ENCODE measurements at places on chromosomes 4 and X. TPM values are rescaled to one million over a fixed set of nuclear protein-coding genes. Genes with fewer than 3 reads are reported as not detected.
A peak's percentile ranks its signal among the peaks of the same experiment; 100 is the strongest.

- DNase-seq: no peak
- H3K27ac ChIP-seq: no peak overlapping the region
- H3K4me3 ChIP-seq: no peak overlapping the region
- no peaks in the 10 kb centered on the region for H3K4me1 ChIP-seq
- no peaks in the 10 kb centered on the region for H3K27me3 ChIP-seq
- no peaks in the 10 kb centered on the region for H3K36me3 ChIP-seq
These were observed 171.7 kb downstream of the PDGFRA start for GRCh38 chr4:54400802-54401201.

DNA sequence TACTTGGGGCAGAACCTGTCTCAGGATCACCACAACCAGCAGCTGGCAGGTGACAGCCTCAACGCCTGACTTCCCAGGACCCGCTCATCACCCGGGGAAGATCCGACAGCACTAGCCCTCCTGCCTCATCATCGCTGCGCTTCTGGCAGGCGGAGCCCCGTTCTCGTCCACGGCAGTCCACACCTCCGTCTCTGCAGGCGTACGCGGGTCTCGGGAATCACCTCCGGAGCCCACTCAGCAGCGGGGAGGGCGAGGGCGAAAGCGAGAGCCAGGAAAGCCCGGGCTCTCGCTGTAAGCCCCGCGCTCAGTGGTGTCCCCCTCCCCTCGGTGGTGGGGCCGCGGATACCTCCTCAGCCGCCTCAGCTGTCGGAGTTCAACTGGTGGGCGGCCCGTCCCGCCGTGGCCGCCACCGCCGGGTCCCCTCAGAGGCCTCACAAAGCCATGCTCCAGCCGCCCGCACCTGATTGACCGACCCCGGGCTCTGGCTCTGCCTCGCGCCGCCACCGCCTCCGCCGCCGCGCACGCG, 518 bp upstream of the CNKSR2 start:
- no peaks in the 10 kb centered on the region for H3K4me1 ChIP-seq

GRCh38 chr4:87557348-87557747, 28.2 kb upstream of the SPARCL1 start:
- no peaks in the 10 kb centered on the region for H3K27me3 ChIP-seq
- no peak overlapping the region for H3K27ac ChIP-seq
- no peak overlapping the region for H3K4me3 ChIP-seq
- H3K4me1 ChIP-seq: peaks cover 2% of the 10 kb centered on the region

GRCh38 chr4:113142351-113142750, 92.9 kb downstream of the ANK2 start:
- no peak overlapping the region for H3K4me3 ChIP-seq
- DNase-seq: no peak
- H3K27me3 ChIP-seq: no peaks in the 10 kb centered on the region

DNA sequence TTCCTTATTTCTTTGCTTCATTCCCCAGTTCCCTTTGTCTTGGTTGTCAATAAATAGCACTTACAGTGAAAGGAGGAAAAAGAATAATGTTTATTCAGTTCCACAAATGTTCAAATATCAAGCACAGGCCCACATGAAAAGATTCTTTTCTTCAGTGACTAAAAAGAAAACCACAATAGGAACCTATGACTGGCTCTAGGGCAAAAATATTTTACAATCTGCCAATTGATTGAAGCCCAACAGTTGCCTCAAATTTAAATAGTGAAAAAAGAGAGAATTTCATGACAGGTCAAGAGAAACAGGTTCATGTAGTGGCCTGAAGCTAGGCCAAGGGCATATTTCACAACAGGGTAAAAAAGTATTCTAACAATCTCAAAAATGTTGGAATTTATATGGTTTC, 553.8 kb downstream of the CENPC start:
- H3K4me3 ChIP-seq: no peak overlapping the region
- no peaks in the 10 kb centered on the region for H3K27me3 ChIP-seq
- no peak overlapping the region for H3K27ac ChIP-seq
- DNase-seq: no peak
- no peaks in the 10 kb centered on the region for H3K36me3 ChIP-seq

DNA sequence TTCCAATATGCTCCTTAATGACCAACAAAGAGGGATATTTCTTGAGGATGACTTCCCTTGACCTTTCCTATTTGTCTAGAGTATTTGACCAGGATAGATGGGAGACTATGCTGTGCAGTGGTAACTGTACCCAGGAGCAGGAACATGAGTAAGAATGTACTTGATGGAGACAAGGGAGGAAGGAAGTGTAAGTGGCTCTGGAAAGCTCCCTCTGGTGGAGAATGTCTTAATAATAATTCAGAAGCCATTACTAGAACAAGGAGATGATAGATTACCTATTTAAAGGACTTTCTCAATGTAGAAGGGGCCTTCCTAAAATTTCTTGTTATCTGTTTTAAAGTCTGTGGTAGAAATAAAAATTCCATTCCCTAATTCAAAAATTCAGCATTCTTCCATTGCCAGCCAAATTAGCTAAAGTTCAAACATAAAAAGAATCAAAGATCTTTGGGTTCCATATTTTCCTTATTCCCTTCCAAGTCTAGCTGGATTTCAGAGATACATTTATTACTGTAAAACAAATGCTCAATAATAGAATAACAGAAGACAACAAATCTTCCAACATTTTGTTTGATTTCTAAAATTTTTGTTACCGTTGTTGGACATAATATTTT, 83.8 kb downstream of the GRID2 start:
- no peaks in the 10 kb centered on the region for H3K4me1 ChIP-seq
- DNase-seq: no peak
- H3K36me3 ChIP-seq: no peaks in the 10 kb centered on the region
- no peaks in the 10 kb centered on the region for H3K27me3 ChIP-seq
- no peak overlapping the region for H3K27ac ChIP-seq
- no peak overlapping the region for H3K4me3 ChIP-seq

ARAP2 gene
- 10.5 TPM for total RNA-seq

IRS4 gene
- not detected for total RNA-seq

DNA sequence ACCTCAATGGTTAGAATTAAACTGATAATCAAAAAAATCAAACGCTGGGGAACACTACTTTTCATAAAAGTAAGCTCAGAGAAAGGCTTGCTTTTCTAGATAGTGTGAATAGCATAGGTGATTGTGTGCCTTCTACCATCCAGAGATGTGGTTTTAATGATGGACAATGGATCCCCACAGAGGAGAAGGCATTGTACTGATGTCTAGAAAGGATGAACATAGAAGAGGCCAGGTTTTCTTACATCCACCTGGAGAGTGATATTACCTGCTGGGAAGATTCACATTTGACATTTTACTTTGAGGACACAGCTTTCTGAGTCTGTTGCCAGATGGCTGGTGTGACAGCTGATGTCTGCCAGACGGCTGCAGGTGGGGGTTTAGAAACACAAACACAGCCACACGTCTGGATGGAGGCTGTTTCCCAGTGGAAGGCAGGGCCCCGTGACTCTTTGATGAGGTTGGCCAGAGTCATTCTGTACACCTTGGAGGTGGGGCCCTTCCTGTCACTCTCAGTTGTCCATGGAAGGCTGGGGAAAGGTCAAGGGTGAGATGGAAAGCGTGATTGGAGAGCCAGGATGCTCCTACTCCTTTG, 114.4 kb downstream of the PSAPL1 start:
- H3K36me3 ChIP-seq: no peaks in the 10 kb centered on the region
- no peak overlapping the region for H3K4me3 ChIP-seq
- no peaks in the 10 kb centered on the region for H3K4me1 ChIP-seq
- no peak for DNase-seq
- H3K27ac ChIP-seq: no peak overlapping the region

AR gene
- total RNA-seq: 17.9 TPM

- no peak overlapping the region for H3K27ac ChIP-seq
- H3K36me3 ChIP-seq: no peaks in the 10 kb centered on the region
- no peak overlapping the region for H3K4me3 ChIP-seq
- H3K27me3 ChIP-seq: no peaks in the 10 kb centered on the region
- no peak for DNase-seq
These were observed 38.8 kb downstream of the MGARP start for GRCh38 chr4:139241086-139241783.

DNA sequence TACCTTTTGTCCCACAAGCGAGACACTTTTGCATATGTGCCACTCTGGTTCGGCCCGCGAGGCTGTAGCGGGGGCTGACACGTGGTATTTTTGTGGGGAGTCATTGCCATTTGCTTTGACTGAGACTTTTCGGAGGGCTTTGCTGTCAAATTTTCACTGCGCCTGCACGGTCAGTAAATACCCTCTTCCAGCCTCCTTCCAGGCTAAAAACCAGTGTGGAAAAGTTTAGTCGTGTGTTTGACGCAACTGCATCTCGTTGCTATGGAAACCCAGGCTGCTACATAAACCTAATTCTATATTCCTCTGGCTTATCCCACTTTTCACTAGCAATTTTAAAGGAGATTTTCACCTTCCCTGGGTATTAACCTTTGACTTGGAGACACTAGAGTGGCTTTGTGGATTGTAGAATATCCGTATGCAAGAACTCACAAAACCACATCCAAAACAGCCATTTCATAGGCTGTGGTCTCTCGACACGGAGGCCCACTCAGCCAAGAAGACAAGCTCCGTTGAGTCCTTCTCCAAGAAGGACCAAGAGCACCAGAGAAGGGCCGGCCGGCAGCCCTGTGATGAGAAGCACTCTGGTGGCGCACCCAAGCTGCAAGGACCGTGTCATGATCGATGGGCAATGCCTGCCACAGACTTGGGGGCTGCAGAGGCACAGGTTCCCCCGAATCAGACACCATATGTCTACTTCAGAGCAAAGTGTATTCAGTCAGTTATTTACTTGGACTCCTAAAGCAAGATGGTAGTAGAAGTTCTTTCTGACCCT, 38.4 kb upstream of the ENPP6 start:
- no peak overlapping the region for H3K4me3 ChIP-seq
- H3K4me1 ChIP-seq: no peaks in the 10 kb centered on the region
- H3K36me3 ChIP-seq: no peaks in the 10 kb centered on the region
- H3K27ac ChIP-seq: no peak overlapping the region

- H3K27me3 ChIP-seq: no peaks in the 10 kb centered on the region
- no peaks in the 10 kb centered on the region for H3K36me3 ChIP-seq
- no peaks in the 10 kb centered on the region for H3K4me1 ChIP-seq
- no peak for DNase-seq
- no peak overlapping the region for H3K4me3 ChIP-seq
These were observed 162.5 kb downstream of the ATP10D start for GRCh38 chr4:47647544-47647943.

DNA sequence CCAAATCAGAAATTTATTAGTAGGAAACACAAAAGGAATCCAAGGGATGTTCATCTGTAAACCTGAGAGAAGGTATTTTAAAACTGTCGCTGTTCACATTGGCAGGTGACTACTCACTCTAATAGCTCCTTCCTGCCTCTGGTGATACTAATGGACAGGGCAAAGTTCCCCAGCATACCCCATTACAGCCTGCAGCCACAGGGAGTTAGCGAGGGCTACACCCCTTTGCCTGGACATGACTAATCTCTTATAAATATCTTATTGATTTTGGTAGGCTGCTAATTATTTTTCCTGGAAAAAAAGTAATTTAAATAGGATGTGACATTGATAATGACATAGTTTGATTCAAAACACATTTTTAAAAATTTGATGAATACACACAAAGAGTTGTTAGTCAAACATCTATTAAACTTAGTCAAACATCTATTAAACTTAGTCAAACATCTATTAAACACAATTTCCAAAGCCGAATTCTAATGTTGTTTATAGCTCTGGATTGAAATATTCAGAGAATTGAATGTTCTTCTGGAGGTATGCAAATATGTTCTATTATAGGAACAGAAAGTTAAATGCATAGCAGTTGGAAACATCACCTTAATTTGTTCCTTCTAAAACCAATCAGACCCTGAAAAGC, 83.0 kb upstream of the CBR4 start:
- H3K4me3 ChIP-seq: no peak overlapping the region
- DNase-seq: no peak
- H3K36me3 ChIP-seq: peaks cover 3% of the 10 kb centered on the region
- no peak overlapping the region for H3K27ac ChIP-seq
- no peaks in the 10 kb centered on the region for H3K27me3 ChIP-seq

GRCh38 chrX:34656842-34657725, at the start of gene TMEM47:
TSS of gene TMEM47 (minus strand) at chrX:34657285. CDS start at chrX:34657029, 256 bp downstream.
- no peaks in the 10 kb centered on the region for H3K36me3 ChIP-seq
- no peak within 1 kb of the TSS for H3K27ac ChIP-seq
- H3K27me3 ChIP-seq: no peaks in the 10 kb centered on the region
- peak; percentile 90 for DNase-seq
- H3K4me1 ChIP-seq: no peaks in the 10 kb centered on the region

DNA sequence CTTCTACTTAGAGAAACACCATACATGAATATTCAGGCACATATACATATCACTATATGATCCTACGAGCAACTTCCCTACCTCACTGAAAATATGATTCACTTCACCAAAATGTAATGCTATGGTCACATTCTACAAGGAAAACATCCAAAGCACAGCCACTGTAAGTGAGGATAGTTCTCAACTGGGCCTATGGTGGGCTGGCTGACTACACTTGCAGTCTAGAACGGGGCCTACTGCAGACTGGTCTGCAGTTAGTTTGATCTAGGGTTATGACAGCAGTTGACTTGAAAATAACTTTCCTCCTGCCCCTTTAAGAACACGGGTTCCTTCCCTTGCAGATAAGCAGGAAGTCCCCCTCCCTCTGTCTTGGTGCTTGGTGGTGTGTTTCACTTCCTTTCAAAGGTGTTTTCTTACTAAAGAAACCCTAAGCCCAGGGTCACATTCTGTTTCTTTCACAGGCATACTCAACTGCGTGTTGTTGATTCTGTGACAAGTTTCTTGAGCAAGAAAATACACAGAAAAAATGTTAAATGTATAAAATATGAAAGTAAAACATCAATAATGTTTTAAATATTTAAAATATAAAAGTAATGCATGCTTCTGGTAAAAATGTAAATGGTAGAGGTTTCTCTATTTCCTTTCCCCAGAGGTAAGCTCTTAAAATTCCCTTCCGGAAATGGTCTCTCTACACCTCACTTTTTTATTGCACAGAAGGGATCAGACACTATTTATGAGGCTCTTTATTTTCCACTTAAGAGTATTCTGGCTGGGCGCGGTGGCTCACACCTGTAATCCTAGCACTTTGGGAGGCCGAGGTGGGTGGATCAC, 18.0 kb upstream of the TMSB4X start:
- H3K27me3 ChIP-seq: no peaks in the 10 kb centered on the region
- H3K4me1 ChIP-seq: no peaks in the 10 kb centered on the region
- no peak for DNase-seq

MAGEB17 gene
- total RNA-seq: not detected

KCNIP4 gene
- total RNA-seq: not detected

- peaks cover 3% of the 10 kb centered on the region for H3K36me3 ChIP-seq
- H3K27ac ChIP-seq: no peak overlapping the region
- no peak for DNase-seq
These were observed 8.8 kb downstream of the TAPT1 start for GRCh38 chr4:16217300-16218051.

- H3K4me1 ChIP-seq: no peaks in the 10 kb centered on the region
- H3K4me3 ChIP-seq: no peak overlapping the region
- no peaks in the 10 kb centered on the region for H3K36me3 ChIP-seq
These were observed 17.8 kb downstream of the ZNF185 start for GRCh38 chrX:152915541-152916241.

GRCh38 chrX:112571388-112571787, 108.3 kb downstream of the LHFPL1 start:
- no peak overlapping the region for H3K4me3 ChIP-seq
- no peak for DNase-seq
- no peak overlapping the region for H3K27ac ChIP-seq
- no peaks in the 10 kb centered on the region for H3K4me1 ChIP-seq
- H3K36me3 ChIP-seq: no peaks in the 10 kb centered on the region

Data from aorta (tissue), 5 donors.